RWPE1 (cell line): ENCODE measurements at places on chromosomes 16 and 17.

DNA sequence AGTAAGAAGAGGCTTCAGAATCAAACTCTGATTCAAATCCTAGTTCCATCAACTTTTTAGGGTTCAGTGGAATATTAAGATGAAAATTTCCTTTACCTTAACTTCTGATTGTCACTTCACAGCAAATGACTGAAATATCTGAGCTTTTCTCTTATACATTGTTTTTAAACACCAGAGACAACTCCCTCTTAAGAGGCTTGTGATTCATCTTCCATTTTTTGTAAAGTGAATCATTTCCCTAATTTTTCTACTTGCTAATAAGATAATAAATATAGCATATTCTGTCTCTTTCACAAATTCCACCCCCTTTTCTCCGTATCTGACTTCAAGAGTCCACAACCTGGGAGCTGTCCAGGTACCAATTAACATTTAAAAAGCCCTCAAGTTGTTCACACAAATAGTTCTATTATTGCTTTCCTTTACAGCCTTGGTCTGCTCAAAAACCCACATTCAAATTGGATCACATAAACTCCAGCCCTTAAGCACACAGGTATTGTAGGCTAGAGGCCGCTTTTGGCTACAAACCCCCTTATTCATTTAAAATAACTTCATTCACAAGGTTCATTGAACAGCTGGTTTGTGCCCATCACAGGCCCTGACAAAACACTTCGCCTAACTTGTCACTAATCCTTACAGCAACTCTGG lies 14.1 kb upstream of the UTP6 start:
- no peak for DNase-seq

- DNase-seq, result peak; percentile 86
Observed at GRCh38 chr17:29581583-29582253, 7.7 kb downstream of the GIT1 start.

- DNase-seq, result no peak
Observed at GRCh38 chr16:81492965-81493754, 48.6 kb downstream of the CMIP start.

- DNase-seq, result no peak
Observed at GRCh38 chr17:53101706-53102105, 721.0 kb upstream of the KIF2B start.

DNA sequence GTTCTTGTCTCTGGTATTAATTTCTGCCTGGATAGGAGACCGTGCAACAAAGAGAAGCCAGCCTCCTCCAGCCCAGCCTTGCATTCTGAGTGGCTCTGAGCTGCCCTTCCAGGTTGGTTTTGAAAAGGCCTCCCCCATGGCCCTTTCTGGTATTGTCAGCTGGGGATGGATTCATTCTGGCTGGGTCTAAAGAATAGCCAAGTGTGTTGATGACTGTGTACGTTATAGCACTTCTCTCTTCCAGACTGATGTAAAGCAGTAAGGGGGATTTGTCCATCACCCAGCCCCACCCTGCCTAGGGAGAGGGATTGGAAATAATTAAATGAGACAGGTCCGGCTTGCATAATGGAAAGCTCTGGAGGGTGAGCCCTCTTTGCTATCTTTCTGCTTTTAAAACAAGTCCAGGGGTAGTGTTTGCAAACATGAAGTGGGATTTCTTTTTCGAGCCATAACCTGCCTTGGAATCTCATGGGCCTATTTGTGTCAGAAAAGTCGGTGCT lies 146.4 kb downstream of the MSI2 start:
- no peak for DNase-seq

- peak; percentile 47 for DNase-seq
Observed at GRCh38 chr16:1057252-1057932, 15.2 kb upstream of the SSTR5 start.

- DNase-seq, result no peak
Observed at GRCh38 chr16:85435286-85435685, 177.8 kb upstream of the GSE1 start.

GRCh38 chr16:66324815-66325515 lies 41.5 kb upstream of the CDH5 start:
- peak; percentile 26 for DNase-seq

GRCh38 chr17:82687375-82687861 lies 11.1 kb downstream of the RAB40B start:
- DNase-seq, result no peak

- no peak for DNase-seq
Observed at GRCh38 chr17:71516149-71516548, 604.7 kb upstream of the SOX9 start.

GRCh38 chr16:4623593-4623992 lies 1.0 kb upstream of the MGRN1 start:
- no peak for DNase-seq

DNA sequence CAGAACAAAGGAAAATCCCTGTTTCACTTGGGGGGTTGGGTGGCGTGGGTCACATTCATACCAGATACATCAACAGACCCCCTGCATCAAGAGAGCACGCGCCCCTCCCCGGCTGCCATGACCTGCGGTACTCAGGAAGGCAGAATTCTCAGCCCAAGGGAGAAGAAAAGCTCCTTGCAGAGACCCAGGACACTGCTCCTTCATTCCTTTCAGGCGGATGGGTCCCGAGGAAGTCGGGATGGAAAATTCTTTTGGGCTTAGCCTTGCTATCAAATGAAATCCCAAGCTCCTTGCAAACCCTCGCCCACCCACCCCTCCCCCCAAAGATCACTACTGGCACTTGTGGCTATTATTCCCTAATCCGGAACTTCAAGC lies 40.6 kb downstream of the HIC1 start:
- no peak for DNase-seq

GRCh38 chr16:13957197-13958078 lies 37.5 kb downstream of the ERCC4 start:
- DNase-seq, result peak; percentile 79

GRCh38 chr17:59859444-59860025 lies 33.2 kb downstream of the TUBD1 start:
- DNase-seq, result no peak

GRCh38 chr17:80017226-80018010 lies 18.3 kb downstream of the TBC1D16 start:
- no peak for DNase-seq

- no peak for DNase-seq
Observed at GRCh38 chr16:30924913-30925631, 1.7 kb downstream of the FBXL19 start.

DNA sequence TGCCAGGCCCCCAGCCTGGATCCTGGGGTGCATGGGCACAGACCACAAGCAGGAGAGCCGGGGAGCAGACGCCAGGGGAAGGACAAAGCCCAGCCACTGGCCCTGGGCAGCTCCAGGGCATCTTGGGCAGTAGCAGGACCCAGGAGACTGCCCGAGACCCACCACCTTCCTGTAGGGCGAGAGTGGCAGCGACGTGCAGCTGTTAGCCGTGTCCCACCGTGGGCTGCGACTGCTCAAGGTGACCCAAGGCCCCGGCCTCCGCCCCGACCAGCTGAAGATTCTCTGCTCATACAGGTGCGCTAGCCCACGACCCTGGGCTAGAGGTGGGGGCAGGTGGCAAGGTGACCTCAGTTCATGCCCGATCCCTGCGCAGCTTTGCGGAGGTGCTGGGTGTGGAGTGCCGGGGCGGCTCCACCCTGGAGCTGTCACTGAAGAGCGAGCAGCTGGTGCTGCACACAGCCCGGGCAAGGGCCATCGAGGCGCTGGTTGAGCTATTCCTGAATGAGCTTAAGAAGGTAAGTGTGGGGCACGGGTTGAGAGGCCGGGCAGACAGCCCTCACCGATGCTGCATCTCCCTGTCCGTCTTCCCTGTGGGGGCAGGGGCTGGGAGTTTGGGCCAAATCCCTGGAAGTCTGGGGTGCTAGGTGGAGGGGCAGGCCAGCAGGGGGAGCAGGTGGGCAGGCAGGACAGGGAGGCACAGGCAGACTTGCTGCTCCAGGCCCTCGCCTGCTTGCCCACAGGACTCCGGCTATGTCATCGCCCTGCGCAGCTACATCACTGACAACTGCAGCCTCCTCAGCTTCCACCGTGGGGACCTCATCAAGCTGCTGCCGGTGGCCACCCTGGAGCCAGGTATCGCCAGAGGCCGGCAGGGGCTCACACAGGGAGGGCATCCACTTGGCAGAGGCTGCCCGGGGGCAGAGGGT lies 13.5 kb upstream of the SMIM5 start:
- DNase-seq, result no peak

DNA sequence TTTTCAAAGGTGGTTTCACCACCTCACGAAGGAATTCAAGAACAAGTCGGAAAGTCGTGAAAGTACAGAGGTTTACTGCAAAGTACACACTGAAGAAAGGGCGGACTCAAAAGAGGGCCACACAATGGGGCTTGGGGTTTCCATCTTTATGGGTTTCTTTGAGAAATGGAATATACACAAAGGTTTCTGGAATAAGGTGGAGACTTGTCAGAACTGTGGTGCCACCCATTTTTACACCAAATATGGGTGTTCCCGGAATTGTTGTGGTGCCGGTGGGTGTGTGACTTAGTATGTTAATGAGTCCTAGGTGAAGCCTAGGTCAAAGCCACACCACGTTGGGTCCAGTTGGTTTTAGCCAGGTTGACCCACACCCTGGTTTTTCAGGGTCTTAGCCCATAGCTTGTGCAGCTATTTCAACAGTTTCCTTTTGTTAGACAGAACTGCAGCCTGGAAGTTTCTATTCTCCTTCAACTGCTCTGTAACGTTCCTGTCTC lies 567 bp upstream of the GCSH start:
- DNase-seq, result no peak

GRCh38 chr17:33201283-33201682 lies 91.8 kb downstream of the ASIC2 start:
- no peak for DNase-seq

DNA sequence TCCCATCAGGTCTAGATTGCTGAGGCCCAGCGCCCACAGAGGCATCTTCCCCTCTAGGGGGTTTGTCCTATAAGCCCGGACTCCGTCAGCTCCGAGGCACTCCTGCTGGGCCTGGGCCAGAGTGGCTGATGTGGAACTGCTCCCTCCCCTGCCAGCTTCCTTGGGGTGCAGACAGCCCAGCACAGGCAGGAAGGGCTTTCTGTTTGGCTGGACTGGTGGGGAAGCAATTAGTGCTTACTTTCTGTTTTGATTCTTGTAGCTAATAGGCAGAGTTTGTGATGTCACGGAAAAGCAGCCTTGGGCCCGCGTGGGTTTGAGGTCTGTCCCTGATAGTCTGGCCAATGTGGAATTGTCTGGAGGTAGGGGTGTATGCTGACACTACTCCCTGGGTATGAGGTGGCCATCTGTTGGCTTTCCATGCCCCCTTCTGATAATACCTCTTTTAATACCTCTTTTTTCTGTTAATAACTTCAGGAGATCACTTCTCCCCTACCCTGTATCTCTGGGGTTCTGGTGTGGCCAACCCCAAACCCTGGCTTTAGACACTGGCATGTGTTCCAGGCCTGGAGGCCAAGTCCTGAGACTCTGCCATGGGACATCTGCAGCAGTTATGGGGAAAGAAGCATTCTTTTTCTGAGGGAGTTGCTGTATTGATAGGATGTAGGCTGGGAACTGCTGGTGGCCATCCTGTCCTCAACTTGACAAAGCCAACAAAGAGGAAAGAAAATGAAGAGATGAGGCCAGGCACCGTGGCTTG lies 190.9 kb downstream of the RAB11FIP4 start:
- DNase-seq, result no peak

DNA sequence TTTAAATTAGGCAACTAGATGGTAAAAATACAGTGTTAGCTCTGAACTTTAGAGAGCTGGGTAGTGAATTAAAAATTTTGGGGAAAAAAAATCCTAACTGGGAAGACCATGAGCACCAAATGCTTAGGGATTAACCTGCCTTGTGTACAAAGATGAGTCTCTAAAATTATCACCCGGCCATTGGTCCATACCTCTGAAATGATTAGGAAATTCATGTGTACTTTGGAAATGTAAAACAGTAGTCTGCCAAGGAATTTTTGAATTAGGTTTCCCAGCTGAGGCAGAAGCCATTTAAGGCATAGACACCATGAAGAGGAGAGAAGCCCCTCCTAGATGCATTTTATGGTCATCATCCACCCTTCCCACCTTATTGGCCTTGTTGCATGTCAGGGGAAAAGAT lies 670.5 kb upstream of the SALL1 start:
- DNase-seq, result no peak

DNA sequence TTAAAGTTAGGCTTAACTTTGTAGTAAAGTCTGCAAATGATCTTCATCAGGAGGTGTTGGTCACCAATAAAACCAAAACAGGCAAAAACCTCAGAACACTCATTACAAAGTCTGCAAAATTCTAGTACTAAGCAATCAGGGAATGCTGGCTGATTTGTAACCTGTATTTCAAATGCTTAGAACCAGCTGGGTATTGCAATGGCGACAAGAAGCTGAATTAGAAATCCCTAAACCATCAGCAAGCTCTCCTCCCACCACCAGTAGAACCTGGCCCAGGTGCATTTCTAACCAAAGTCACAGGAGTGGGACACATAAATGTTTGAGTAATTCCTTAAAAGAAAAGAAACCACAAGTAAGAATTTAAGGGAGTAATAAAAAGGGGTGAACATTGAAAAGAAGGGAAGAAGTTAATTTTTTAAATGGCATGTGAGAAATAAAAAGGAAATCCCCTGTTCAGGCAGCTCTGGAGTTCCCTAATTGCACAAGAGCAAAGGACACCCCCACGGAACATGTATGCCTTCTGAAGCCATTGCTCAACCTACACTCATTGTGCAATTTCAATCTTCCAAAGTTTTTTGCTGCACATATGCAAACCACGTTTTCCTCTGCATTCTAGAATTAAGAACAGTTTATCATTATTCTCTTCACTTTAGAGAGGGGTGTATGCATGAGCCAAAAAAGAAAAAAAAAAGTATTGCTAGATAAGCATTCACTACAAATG lies 102.9 kb downstream of the HIC1 start:
- DNase-seq, result peak; percentile 45

- no peak for DNase-seq
Observed at GRCh38 chr16:4123616-4124300, 7.5 kb upstream of the ADCY9 start.

DNA sequence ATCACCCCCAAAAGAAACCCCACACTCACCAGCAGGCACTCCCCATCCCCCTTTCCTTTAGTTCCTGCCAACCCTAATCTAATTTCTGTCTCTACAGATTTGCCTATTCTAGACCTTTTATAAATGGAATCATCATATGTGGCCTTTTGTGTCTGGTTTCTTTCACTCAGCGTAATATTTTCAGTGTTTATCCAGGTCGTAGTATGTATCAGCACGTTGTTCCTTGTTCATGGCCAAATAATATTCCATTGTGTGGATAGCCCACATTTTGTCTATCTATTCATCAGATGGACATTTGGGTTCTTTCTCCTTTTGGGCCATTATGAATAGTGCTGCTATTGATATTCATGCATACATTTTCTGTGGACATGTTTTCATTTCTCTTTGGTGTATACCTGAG lies 73.6 kb downstream of the OR1D5 start:
- no peak for DNase-seq
